ENCODE measurements at places on chromosomes 2 and 18. TPM values are rescaled to one million over a fixed set of nuclear protein-coding genes. Genes with fewer than 3 reads are reported as not detected.

- DNase-seq: no peak
Observed at GRCh38 chr2:220064111-220065030, 436.9 kb downstream of the SLC4A3 start.

DNA sequence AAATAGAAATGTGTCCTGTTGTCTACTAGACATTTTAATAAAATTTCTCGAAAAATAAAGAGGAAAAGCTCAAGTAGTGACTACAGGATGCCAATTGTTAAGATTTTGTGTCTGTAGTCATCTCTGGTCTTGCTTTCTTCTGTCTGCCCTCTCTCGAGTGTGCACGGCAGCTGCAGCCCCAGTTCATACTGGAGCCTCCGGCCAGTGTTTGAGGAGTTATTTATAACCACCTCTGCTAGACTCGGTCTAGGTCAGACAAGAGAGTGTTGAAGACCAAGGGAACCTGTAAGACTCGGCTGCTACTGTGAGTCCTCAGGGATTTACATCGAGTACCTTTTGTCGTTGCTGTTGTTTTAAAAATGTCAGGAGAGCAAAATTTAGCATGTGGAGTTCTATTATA, 810.1 kb upstream of the POU3F3 start:
- DNase-seq: no peak

- DNase-seq: no peak
Observed at GRCh38 chr18:63975628-63976027, 5.7 kb downstream of the SERPINB8 start.

DNA sequence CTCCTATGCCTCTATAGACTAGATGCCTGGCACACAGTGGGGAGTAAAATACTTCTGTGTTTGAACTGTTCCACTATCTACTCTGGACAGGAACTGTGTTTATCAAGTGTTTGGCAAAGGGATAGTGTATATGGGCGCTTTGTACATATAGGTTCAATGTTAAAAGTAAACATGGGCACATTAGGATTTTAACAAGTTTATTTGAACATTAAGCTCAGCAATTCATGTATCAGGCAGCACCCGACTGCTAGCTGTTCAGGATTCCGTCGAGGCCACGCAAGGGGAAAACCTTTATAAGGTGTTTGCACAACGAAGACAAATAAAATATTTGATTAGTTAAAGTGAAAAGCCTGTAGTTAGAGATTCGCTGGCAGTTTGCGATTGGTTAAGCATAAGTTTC, 43.4 kb upstream of the ROCK2 start:
- DNase-seq: no peak

The PCARE gene
- 0.19 TPM for polyA plus RNA-seq

The KLHL14 gene
- polyA plus RNA-seq: 28.0 TPM
